ENCODE measurements at places on chromosomes 6 and 20.

GRCh38 chr6:168229368-168229752 is 90.2 kb downstream of the DACT2 start:
- no peak for DNase-seq

DNA sequence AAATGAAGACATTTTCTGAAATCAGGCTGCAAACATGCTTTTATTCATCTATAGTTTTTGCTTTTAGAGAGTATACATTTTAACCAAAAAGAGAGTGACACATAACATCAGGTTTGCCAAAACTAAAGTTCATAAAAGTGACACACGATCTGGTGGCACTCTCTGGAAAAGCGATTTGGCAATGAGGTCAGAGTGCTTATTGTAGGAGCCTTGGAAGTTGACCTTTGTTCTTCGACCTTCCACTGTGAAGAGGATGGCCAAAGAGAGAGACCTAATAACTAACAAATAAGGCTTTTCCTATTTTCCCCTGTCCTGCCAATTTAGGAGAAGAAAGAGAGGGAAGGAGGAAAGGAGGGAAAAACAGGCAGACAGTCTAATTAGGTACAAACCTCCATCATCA is 230.1 kb downstream of the SIM1 start:
- no peak for DNase-seq

DNA sequence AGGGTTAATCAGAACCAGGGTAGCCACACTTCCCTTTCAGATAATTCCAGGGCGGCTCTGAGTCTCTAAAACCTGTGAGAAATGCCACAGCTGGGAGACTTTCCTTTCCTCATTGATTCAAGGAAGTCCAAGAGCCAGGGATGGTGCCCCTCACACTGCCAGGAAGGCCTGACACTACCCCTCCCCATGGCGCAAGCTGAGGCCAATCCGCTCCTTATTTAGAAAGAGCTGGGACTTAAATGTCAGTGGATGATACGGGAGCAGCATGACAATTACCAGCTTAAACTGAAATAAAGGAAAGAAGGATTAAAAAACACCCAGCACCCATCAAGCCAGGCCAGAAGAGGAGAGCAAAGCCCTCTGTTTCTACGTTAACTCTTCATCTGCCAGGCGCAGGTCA is 244.4 kb downstream of the LRFN2 start:
- DNase-seq, result peak; percentile 42

GRCh38 chr20:59153355-59153681 is 10.3 kb upstream of the ZNF831 start:
- no peak for DNase-seq

GRCh38 chr20:25284131-25284601 is 36.3 kb downstream of the PYGB start:
- no peak for DNase-seq

- DNase-seq, result peak; percentile 97
These were observed at the start of gene ZNF341 for GRCh38 chr20:33731693-33732165. Gene ZNF341, plus strand, starts transcription at chr20:33731996. Its CDS starts 26 bp downstream, at chr20:33732022.

DNA sequence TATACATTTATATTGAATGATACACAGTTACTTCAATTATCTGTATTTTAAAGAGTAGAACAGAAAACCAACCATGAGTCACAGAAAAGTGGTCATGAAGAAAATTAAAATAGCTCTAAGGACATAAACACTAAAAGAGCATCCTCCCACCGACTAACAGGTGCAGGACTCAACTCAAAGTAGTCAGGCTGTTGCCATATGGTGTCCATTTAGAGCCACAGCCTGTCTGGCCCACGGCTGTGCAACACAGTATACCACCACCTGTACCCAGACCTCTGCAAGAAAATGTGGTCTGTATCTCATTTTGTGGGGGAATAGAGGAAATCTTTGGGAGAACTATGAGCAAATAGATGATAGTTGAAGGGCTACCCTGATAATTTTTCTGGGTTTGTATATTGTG is 449.8 kb upstream of the RNF217 start:
- DNase-seq, result no peak

- no peak for DNase-seq
These were observed 2.3 kb downstream of the DEFB124 start for GRCh38 chr20:31472395-31473330.

DNA sequence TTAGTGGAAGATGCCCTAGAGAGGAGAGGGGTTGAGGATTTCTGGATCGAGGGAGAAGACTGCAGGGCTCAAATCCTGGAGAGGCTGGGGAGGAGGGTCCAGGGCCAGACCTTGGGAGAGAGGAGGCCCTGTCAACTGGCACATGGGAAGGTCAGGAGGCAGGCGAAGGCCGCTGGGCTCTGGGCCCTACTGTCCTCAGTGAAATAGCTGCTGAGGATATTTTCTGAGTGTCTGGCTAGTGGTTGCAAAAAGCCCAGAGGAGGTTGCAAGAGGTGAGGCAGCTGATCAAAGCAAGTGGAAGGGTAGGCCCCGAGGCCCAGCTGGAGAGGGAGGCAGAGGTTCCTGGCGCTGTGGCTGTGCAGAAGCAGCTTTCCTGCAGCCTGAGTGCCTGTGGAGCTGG is 103.4 kb upstream of the MLN start:
- no peak for DNase-seq

- DNase-seq, result no peak
These were observed 32.2 kb upstream of the TULP1 start for GRCh38 chr6:35544769-35545361.

GRCh38 chr6:106880952-106881351 is 93.6 kb downstream of the CD24 start:
- no peak for DNase-seq

DNA sequence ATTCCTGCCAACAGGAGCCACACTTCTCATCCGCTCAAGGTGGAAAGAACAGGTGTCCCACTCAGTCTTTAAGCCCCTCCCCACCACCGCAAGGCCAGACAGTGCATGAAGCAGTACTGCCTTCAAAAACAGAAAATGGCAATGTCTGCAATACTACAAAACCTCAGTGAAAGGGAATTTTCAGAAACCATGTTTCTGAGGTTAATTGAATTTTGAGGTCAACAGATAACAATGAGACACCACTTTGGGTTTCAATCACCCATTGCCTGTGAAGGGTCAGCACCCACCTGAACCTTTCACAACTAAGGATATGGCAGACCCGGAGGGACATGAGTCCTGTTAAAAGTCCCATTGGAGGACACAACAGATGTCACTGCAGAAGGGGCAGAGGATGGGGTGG is 13.0 kb downstream of the ZC3H12D start:
- DNase-seq, result no peak

DNA sequence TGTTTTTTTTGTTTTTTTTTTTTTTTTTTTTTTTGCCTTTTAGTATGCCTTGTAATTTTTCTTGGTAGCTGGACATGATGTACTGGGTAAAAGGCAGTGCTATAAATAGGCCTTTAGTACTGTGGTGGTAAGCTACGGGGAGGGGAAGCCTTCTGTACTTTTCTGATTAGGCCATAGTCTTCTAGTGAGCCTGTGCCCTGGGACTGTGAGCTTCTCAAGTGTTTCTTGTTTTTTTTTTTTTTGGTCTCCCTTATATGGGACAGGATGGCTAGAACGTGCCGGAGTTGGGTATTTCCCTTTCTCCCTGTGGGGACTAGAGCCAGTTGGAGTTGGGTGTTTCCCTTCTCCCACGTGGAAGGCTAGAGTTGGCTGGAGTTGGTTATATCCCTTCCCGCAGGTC is 59.4 kb upstream of the PRELID3B start:
- no peak for DNase-seq

DNA sequence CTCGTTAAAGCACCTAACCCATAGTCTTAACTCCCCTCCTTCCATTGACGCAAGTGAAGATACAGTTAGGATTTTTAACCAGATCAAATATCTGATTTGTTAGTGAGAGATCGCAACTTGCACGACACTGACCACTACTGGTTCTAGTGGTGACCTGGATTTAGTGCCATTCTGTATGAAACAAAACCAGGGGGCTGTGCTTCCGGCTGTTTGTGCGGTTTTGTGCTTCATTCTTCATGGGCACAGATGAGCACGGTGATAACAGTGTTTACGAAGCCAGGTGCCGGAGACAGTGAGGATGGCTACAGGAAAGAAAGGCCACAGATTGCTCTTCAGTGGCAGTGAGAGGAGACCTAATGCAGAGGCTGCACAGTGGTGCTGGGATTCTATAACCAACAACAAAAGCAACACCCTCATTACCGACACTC is 75.5 kb downstream of the NOL4L start:
- no peak for DNase-seq

DNA sequence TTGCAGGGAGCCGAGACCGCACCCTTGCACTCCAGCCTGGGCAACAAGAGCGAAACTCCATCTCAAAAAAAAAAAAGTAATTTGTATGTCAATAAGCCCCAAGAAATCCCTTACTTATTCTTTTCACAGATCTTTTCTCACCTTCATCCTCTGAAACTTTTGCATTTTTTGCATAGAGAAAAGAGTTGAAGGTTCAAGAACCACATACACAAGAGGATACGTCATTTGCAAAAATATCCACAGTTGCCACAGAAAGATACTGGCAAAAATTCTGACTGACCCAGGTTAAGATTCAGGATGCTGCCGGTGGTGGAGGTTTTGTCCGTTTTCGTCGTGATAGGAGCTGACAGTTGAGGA is 94.5 kb downstream of the ZMYND8 start:
- DNase-seq, result no peak

GRCh38 chr6:145733207-145733606 is 2.1 kb downstream of the EPM2A start:
- DNase-seq, result no peak

GRCh38 chr6:140985679-140986275 is 1146.9 kb upstream of the GJE1 start:
- DNase-seq, result no peak

- DNase-seq, result peak; percentile 55
These were observed 631 bp downstream of the MDGA1 start for GRCh38 chr6:37696841-37697662.

GRCh38 chr6:123668063-123668462 is 31.3 kb upstream of the TRDN start:
- DNase-seq, result no peak

DNA sequence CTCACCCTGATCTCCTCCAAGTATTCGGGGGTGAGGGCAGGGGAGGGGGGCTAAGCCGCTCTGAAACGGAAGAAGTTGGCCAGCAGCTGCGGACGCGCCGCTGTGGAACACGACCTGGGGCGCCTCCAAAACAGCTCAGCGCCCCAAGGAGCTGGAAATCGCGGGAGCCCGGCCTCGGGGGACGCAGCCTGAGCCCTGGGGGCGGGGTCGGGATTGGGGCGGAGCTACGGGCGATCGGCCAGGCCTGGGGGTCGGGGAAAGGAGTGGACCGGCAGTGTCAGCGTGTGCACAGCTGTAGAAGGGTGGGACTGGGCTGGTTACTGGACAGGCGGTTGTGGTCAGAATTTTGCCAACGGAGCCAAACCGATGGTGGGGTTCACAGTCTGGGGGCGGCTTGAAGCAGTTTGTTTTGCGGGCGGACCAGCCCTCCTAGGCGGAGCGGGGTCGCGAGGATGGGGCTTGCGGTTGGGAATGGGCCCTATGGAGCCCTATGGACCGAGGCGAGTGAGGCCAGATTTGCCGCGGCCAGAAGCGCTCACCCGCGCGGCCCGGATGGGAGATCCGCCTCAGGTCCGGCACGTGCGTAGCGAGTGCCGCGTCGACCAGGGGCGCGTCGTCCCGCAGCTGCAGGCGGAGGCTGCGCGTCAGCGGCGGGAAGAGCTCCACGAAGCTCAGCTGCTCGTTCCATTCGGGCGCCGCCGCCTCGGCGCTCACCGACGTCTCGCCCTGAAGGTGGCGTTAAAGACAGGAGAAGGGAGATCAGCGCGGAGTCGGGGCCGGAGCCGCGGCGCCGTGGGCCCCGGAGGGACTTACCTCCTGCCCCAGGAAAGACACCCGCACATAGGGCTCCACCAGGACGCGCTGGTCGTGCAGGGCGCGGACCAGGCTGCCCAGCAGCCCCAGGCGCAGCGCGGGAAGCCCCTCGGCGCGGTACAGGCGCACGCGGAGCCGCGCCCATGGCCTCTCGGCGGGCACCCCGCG is 14.3 kb upstream of the SPAG4 start:
- peak; percentile 92 for DNase-seq

GRCh38 chr6:157861814-157862213 is 38.8 kb downstream of the SNX9 start:
- DNase-seq, result no peak

GRCh38 chr20:48783533-48784272 is 44.1 kb downstream of the PREX1 start:
- no peak for DNase-seq

- no peak for DNase-seq
These were observed 8.1 kb upstream of the METTL24 start for GRCh38 chr6:110366256-110366655.

DNA sequence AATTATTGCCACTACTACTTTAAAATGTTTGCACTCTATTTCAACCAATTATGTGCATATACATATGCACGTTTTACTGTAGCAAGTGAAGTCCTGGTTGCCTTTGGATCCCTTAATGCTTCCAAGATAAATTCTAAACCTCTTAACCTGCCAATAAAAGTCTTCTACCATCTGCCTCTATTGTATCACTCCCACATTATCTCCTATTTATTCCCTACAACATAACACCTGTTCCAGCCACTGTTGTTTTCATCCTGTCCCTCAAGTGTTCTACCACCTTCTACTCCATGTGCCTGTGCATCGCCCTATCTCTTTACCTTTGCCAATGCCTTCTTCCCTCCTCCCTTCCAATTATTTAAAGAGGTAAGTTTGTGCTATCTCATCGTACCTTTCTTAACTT is 499.0 kb upstream of the RNF217 start:
- DNase-seq, result no peak

DNA sequence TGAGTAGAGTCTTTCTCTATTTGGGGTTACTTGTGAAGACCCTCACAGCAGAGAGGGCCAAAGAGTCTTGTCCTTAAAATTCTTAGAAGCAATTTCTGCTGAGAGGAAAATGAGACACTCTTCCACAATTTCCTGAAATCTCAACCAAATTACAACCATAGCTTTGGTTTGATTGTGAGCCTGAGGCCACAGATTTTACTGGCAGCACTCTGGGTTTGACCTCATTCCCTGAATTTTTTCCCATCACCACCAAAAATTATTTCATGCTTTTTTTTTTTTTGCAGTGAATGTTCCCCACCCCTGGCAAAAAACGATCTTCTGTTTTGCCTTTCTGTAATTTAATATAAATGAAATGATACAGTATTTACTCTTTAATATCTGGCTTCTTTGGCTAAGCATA is 125.5 kb downstream of the THEMIS start:
- no peak for DNase-seq

DNA sequence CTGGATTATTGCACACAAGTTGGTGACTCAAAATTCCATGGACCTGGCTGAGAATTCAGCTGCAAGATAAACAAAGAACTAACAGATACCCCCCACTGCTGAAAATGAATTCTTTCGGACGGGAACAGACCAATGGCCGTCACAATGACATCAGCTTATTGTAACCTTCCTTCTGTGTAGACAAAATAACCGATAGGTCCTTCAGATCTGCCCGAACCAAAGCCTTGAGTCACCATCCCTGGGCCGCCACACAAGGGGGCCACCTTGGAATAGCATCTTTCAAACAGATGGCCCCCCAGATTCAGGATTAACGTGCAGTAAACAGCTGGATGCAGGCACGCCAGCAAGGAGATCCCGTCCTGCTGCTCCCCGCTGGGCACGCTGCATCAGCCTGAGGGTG is 214.0 kb upstream of the EXOC2 start:
- peak; percentile 63 for DNase-seq

All from neural progenitor cell (in vitro differentiated cells).